ENCODE measurements at places on chromosomes 5 and 9.

DNA sequence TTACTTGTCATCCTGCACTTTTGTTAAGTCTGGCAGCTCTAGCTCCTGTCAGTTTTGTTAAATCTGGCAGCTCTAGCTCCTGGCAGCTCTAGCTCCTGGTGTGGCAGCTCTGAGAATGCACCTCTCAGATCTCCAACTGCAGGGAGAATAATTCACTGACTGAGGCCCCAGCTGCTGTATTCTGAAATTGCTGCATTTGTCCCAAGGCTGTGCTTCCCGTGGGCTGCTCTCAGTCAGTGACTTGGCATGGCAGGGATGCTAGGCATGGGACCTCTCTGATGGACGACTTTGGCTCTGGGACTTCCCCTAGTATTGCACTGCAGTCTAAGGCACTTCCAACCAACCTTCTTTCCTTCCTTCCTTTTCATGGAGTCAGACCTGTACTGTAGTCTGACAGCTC, 475.7 kb downstream of the CCDC171 start:
- DNase-seq = no peak

GRCh38 chr9:111056538-111056937, 18.3 kb upstream of the LPAR1 start:
- DNase-seq = no peak

DNA sequence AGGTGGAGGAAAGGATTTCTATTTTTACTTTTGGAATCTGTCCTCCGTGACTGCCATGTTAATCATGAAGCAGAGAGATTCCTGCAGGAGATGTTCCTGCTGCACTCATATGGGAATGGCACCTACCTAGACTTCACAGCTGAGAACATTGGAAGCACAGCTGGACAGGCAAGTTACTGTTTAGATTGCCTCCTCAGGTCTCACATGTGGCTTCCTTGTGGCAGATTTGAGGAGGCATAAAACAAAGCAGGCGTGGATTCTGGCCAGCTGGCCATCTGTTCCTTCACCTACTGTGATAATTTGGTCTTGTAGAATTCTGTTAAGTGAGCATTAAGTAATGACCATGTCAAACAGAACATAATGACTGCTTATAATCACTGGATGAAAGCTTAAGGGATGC, 193.4 kb downstream of the EDIL3 start:
- DNase-seq = no peak

- DNase-seq = no peak
These were observed 1373.7 kb upstream of the DMAC1 start for GRCh38 chr9:9173264-9173663.

DNA sequence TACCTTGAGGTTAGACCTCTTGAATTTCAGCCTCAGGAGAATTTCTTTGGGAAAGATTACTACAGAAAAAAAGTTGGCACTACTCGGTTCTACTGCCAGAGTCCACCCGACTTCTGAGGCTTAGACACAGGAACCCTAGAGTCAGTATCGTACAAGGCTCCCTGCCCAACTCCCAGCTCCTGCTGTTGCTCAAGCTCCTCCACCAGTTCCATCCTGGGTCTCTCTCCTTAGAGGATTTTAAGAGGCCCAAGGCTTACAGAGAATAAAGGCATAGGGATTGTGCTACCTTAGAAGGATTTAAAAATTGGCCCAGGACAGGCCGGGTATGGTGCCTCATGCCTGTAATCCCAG, 29.0 kb upstream of the SSBP2 start:
- DNase-seq = no peak

DNA sequence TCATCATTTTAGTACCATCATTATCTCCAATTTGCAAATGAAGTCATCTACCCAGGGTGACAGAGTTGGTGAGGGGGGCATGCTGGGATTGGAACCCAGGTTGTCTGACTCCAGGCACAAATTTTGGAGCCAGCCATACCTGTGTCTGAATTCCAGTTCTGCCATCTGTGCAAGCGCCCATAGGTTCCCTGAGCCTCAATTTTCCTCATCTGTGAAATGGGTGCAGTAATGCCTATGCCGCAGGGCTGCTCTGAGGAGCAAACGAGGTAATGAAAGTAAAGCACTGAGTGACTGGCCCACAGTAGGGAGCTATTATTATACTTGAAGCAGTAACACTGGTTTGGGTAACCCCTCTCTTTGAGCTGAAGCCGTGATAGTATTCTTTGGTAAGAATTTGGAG, 49.6 kb downstream of the SH3PXD2B start:
- no peak for DNase-seq

DNA sequence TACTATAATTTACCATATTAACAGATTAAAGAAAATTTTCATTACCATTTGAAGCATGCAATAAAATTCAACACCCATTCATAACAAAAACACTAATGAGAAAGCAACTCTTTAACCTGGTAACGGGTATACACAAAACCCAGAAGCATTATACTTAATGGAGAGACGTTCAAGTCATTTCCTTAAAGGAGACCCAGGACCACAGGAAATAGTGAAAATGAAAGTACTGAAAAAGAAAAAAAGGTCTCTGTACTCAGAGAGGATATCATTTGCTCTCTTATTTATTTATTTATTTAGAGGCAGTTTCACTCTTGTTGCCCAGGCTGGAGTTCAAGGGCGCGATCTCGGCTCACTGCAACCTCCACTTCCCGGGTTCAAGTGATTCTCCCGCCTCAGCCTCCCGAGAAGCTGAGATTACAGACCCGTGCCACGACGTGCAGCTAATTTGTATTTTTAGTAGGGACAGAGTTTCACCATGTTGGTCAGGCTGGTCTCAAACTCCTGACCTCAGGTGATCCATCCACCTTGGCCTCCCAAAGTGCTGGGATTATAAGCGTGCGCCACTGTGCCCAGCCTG, 61.6 kb downstream of the SETX start:
- no peak for DNase-seq

DNA sequence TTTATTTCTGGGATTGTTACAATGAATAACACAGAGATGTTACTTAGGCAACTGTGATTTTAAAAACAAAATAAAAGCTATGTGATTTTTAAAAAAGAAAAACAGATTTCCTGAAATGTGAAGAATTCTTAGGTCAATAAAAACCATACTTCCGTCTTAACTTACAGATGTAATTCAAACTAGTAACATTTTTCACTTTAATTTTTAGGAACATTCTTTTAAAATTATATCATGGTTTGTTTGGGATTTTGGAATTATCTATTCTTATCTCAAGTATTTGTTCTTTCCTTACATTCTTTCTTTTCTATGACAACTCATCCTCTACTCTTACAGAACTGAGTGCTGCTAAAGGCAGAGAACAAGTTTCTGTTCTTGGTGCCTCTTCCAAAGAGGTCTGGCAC, 159.5 kb downstream of the RAPGEF6 start:
- DNase-seq = no peak

DNA sequence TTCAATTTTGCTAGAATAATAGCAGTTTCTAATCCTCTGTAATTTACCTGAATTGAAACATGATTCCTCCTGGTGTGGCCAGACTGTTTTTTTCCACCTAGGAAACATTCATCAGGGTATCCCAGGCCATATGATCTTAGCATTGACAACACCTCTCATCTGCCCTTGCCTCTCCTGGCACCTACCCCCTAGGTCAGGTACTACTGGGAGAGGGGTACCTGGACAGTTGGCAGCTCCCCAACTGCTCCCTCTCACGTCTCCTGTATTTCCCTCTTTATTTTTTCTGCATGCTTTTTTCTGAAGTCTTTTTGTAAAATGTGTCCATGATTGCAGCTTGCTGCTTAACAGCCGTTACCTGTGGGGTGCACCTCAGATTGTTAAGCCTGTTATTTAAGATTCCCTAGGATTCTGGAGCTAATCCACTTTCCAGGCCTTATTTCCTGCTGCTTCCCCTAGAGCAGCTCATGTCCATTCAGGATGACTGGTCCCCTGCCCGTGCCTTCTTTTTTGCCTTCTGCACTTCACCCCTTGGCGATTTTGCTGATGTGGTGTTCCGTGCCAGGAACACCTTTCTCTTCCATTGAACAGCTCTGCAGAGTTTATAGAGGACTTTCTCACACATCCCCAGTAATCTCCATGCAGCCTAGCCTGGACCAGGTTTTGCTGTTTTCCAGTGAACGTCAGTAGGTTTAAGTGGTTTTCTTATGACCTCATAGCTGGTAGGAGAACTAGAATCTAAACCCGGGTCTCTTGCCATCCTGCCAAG, 33.6 kb downstream of the SNX30 start:
- DNase-seq = no peak

- peak; percentile 27 for DNase-seq
These were observed 1.9 kb upstream of the RIC1 start for GRCh38 chr9:5626727-5627634.

- no peak for DNase-seq
These were observed 15.5 kb downstream of the TYRP1 start for GRCh38 chr9:12708562-12709298.

GRCh38 chr5:77957931-77958521, 181.9 kb upstream of the TBCA start:
- no peak for DNase-seq

DNA sequence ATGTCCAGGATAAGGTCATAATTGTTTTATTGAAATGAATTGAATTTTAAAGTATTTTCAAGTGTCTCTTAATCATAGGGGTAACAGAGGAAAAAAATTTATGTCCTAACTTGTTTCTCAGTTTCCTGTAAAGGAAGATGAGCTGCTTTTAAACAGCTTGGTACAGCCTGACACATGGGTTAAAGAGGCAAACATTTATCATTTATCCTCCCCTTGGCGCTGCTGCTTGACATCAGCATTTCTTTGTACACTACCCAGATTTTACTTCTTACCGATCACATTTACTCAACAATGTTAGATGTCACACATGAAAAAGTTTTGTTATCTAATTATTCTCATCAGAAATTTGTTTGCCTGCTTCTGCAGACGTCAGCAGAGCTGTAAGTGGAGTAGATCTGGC, 79.4 kb upstream of the CTSL start:
- no peak for DNase-seq

- no peak for DNase-seq
These were observed 885 bp upstream of the TMEM252 start for GRCh38 chr9:68541568-68541967.

- no peak for DNase-seq
These were observed 2.1 kb downstream of the ZDHHC21 start for GRCh38 chr9:14690948-14691730.

GRCh38 chr5:178637356-178638074, 10.7 kb upstream of the CLK4 start:
- no peak for DNase-seq

DNA sequence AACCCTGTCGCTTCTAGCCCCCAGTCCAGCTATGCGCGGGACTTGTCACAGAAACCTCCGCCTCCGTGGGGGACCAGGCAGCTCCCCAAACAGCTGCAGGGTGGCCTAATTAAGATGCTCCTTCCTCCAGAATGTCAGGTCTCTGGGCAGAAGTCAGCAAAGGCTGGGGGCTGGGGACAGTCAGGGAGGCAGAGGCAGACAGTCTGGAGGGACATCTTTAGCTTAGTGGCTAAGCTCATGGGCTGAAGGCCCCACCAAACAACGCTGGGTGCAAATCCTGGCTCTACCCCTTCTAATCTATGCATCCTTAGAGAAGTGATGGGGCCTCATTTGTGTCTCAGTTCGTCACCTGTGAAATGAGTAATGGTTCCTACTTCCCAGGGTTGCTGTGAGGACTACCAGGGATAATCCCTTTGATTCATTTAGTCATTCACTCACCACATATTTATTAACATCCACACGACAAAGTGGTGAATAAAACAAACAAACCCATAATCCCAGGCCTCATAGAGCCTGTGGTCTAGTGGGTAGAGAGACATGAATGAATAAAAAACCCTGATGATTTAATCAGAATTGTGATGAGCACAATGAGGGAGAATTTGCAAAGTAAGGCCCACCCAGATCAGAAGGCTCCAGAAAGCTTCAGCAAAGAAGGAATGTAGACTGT, 20.2 kb upstream of the MED27 start:
- DNase-seq = no peak

GRCh38 chr9:126490214-126490631, 123.5 kb upstream of the LMX1B start:
- no peak for DNase-seq

- no peak for DNase-seq
These were observed 2.2 kb downstream of the NR2F1 start for GRCh38 chr5:93585041-93585766.

DNA sequence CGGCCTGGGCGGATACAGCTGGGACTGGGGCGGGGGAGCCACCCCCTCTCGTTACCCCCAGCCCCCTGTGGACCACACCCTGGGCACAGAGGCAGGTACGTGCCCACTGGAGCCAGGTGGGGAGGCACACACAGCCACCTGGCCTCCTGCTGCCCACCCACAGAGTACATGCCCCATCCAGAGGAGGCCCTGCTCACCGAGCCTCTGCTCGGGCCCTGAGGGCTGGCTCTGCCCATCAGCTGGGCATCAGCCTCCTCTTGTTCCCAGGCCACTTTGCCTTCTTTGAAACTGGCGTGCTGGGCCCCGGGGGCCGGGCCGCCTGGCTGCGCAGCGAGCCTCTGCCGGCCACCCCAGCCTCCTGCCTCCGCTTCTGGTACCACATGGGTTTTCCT, 6.3 kb downstream of the MAMDC4 start:
- DNase-seq = no peak

- DNase-seq = no peak
These were observed 20.8 kb upstream of the SLC6A3 start for GRCh38 chr5:1465966-1466471.

Data from stimulated activated naive CD4-positive, alpha-beta T cell (primary cell).